Activated CD4-positive, alpha-beta T cell treated with anti-CD3 and anti-CD28 coated beads for 4 hours (primary cell): ENCODE measurements at places on chromosomes 11 and 22.
A peak's percentile ranks its signal among the peaks of the same experiment; 100 is the strongest.

DNA sequence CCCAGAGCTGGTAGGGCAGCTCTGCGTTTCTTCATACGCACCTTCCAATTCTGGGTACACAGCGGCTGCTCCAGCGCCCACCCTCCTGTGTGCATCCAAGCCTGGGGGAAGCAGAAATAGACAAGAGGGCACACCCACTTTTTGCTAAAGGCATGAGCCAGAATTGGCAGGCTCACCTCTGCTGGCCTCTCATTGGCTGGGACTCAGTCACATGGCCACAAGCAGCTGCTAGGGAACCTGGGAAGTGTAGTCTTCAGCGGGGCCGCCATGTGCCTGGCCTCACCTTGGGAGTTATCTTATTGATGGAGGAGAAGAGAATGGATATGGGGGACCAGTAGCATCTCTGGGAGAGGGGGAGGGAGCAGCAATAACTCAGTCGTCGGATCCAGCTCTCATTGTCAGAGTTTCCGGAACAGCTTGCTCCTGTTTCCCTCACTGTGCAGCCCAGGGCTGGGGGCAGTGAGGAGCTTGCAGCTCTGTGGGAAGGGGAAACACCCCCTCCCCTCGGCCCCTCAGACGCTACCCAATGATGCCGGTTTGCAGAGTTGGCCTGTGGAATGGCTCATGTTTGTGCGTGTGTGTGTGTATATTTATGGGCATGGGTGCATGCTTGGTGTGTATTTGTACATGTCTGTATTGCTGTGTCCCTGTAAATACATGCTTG is 11.8 kb upstream of the MIEF1 start:
- DNase-seq = peak; percentile 69

GRCh38 chr11:2862395-2863275 is 22.9 kb downstream of the CDKN1C start:
- no peak for DNase-seq

DNA sequence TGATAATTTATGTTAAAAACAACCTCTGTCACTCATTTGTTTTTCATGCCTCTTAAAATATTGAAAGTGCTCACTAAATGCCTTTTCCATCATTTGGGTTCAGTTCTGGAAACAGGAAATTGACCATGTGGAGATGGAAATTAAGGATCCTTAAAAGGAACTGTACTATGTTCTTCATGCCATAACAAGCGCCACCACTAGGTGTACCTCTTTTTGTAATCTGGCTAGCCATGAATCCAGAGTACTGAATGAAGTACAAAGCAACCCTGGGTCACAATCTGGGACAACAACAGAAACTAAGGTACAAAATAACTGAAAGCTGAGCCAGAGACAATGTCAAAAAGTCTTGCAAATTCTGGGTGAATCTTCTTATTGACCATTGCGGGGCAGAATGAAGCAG is 559.1 kb downstream of the FAM181B start:
- DNase-seq = no peak

DNA sequence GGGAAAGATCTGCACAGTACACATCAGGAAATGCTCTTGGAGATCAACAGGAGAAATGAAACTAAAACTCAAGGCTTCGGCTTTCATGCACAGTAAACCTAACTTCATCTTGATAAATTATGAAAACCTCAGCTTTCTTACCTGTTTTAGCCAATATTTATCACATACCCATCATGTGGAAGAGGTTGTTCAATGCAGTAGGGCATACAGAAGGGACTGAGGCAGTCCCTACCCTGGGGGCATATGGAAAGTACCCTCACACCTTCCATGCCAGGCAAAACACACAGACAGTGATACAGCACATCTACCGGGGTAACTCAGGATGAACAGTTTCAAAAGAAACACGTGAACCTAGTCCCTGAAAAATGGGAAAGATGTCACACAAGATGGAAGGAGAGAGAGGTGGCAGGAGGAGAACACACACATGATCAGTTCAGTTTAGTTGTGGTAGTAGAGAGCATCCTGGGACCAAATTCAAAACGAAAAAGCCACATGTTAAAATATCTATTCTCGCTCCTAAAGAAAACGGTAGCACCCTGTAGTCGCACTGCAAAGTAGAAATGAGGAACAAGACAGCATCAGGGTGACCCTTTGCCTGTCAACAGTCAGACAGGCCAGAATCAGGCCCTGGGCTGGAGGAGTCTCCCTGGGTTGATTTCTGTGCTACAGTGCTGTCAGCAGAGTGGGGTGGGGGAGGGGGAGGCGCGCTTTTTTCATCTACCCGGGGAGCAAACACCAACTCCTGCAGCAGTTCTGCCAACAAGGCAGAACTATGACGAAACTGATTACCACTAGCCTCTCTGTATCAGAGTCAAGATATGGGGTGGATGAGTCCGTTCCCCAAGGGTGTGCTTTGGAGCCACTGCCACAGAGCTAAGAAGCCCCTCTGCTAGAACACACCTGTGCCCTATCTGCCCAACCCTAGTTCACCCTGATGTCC is 1.3 kb downstream of the HIRA start:
- DNase-seq = peak; percentile 21

DNA sequence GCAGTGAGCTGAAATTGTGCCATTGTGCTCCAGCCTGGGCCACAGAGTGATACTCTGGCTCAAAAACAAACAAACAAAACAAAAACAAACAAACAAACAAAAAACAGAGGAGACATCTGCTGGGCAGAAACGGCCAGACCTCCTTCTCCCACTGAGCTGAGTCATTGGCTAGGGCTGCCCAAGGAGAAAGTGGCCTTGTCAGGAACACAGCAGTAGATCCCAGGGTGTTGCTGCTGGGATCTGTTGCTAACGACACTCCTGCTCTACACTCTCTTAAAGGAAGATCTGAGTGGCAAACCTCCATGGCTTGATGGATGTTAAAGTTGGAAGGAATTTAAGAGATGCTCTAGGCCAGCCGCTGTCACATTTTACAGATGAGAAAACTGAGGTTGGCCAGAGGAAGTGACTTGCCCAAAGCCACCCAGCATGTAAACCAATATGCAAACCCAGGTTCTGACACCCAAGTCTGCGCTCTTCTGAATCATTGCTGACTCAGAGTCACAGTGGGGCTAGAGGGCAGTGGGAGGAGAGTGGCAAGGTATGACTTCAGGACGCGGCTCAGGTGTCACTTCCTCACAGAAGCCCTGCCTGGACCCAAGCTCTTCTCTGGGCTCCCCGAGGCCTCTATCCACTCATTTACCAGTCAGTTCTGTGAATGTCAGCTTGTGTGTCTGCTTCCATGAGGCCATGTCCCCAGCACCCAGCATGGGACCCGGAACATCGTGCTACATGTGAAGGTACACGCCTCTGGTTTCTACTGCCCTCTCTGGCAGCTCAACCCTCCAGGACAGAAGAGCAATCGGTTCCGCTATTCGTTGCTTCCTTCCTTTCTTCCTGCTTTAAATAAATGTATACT is 11.3 kb upstream of the GDPD5 start:
- DNase-seq = peak; percentile 30

GRCh38 chr11:101267654-101268053 is 138.0 kb upstream of the PGR start:
- no peak for DNase-seq

- DNase-seq = no peak
Measured at GRCh38 chr11:119100246-119100970, 1.2 kb downstream of the DPAGT1 start.

- DNase-seq = no peak
Measured at GRCh38 chr11:80816454-80816847, 1375.6 kb upstream of the TENM4 start.

- DNase-seq = no peak
Measured at GRCh38 chr11:82987997-82988396, 83.7 kb downstream of the RAB30 start.

- no peak for DNase-seq
Measured at GRCh38 chr11:60925868-60926267, 1.6 kb downstream of the TMEM132A start.
